Transverse colon (tissue), 4 donors: ENCODE measurements at places on chromosomes 5 and 9. TPM values are rescaled to one million over a fixed set of nuclear protein-coding genes. Genes with fewer than 3 reads are reported as not detected.
A peak's percentile ranks its signal among the peaks of the same experiment; 100 is the strongest.

GRCh38 chr5:92641031-92641962 lies 939.7 kb downstream of the NR2F1-AS1 start:
- no peak for DNase-seq

- DNase-seq, result no peak
Measured at GRCh38 chr9:134617246-134617645, 24.4 kb upstream of the COL5A1 start.

DNA sequence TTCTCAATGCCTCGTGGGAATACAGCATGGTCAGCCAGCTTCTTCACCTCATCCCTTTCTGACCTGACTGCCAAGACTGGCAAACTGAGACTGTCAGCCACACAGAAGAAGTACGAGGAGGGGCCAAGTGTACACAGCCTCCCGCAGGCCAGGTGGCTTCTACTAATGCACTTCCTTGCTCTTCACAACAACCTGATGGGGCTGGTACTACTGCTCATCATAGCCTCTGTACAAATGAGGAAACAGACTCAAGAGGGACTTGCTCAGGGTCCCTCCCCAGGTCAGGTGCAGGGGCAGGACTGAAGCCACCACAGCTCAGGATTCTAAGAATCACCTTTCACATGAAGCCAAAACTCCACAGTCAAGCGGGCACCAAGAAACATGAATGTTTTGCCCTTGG lies 21.3 kb downstream of the NIPAL4 start:
- peak; percentile 44 for DNase-seq

DNA sequence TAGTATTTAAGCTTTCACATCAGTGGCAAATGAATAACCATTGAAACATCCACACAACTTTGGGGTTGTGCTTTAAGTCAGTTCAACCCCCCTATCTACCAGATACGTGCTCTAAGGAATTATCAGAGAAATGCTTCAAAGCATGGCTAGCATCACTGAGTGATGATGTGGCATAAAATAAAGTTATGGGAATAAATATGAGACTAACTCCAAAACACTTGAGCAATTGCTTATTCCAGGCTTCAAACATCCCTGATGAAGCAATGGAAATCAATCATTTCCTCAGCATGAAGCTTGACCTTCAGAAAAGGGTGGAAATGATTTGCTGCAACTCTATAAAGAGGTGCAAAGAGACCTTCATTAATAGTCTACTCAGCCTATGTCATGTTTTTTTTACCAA lies 292.0 kb upstream of the SMC2 start:
- no peak for DNase-seq

DNA sequence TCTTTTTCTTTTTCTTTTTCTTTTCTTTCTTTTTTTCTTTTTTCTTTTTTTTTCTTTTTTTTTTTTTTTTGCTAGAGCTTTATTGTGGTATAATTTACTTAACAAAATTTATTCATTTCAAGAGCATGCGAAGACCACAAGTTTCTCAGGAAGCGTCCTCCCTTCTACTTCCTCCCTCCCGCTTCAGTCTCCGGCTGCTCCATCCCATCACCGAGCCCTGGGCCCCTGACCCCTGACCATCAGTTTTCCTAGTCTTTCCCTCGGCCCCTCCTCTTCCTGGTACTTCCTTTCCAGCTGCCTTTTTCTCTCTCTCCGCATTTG lies 34.7 kb downstream of the C9orf152 start:
- no peak for DNase-seq

GRCh38 chr5:88756953-88757352 lies 126.0 kb downstream of the MEF2C start:
- DNase-seq, result no peak

DNA sequence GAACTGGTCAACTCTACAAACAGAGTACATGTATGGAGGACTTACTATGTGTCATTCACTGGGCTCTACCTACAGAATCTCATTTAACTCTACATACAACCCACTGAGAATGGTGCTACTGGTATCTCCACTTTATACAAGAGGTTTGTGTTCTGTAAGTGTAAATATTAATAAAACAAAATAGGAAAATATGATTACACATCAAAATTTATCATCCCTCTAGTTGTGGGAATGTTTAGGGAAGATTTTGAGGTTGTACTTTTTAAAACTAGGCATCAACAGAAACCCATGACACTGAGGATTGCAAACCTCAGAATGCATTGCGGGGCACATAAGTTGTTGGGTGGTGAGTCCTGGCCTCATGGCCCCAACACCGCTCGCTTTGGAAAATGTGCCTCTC lies 11.7 kb downstream of the SH3RF2 start:
- DNase-seq, result no peak

DNA sequence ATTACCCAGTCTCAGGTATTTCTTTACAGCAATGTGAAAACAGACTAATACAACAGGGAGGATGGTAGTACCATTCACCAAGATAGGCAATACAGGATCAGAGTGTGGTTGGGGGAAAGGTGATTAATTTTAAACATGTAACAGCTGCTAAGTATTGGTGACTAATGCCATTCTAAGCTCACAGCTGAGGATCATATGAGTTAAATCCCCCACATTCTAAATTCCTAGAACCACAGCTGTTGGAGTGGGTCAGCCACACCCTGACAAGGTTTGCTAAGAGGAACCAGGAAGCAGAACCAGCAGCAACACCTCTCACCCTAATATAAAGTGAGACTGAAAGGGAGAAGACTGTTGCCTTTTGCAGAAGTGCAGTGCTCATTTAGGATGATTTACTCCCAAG lies 24.8 kb downstream of the HSPB3 start:
- no peak for DNase-seq

DNA sequence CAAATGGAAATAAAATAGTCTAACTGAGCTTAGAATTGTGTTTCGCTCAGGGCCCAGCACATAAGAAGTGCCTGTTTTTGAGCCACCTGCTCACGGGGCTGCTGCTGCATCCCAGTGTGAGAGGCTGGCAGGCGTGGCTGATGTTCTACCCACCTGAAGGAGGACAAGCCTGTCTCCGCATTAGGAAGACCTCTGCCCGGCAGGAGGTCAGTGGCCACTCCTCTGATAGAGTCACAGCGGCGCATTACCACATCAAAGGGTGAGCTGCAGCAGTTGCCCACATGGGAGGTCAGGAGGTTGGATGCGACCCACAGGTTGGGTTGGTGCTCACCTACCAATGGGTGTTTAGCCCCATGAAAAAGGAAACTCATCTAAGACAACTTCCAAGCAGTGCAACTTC lies 3.7 kb upstream of the SLC6A7 start:
- DNase-seq, result no peak

GRCh38 chr5:113067635-113068344 lies 91.2 kb downstream of the DCP2 start:
- DNase-seq, result no peak

DNA sequence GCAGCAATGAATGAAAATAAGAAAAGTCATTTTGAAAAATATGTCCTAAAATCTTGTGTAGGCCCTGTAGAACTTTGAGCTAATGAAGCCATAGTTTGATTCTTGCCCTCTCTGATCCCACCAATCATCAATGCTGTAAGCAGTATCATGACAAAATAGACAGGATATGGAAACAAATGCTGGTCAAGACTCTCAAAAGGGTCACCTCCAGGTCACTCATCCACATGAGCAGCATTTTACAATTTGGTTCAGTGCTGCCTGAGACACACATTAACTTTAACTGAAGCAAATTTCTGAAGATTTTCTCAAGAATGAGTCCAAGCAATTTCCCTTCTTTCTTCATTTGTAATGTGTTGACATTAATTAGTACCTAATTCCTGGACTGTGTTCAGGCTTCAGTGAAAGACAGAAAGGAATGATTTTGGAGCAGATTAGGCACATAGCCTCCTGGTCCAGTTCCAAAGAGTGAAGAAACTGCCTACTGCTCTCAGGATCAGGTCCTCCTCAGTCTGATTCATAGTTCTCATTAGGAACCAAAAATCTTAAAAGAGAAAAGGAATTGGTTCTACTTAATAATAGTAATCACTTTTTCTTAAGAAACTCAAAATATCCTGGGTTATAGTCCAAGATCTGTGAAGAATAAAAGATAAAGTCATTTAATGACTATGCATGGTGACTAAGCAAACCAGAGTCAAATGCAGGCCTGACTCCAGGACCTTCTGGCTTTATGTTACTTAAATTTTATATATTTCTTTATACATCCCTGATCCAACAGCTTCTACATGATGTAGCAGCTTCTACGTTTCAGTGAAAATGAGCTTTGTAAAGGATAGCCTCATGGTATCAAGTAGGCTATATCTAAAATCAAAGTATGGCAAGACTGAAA lies 192.1 kb upstream of the RGMB start:
- DNase-seq, result no peak

The PCA3 gene
- total RNA-seq, result 0.27 TPM

The CARTPT gene
- total RNA-seq, result 4.4 TPM

The CA9 gene
- not detected for total RNA-seq
